ENCODE measurements at places on chromosomes 13 and 19.
A peak's percentile ranks its signal among the peaks of the same experiment; 100 is the strongest.

DNA sequence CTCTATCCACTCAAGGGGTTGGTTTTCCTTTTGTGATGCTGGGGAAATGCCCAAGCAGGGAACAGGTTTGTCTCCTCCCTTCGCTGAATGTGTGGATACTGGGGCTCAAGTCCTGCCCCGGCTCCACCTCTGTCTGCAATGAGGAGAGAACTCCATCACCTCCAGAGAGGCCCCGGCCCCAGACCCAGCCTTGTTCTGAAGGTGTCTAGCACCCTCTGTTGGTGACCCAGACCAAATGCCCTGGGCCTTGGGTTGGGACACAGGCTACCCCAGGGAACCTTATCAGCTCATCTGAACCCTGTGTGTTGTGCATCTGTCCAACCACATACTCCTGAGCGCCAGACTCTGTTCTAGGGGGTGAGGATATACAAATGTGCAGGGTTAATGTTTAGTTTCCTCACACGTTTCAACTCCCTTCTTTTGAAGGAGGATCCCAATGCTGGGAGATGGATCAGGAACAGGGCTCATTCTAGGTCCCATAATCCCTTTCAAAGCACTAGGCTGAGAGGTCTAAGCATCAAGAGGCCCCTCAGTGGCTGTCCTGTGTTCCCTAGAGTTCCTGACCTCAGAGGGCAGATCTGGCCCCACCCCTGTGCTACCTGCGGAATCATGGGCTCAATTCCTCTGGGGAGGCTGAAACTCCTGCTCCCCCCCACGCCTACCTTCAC is 112.5 kb upstream of the SLC7A1 start:
- peak; percentile 32 for DNase-seq

- no peak for DNase-seq
Measured at GRCh38 chr19:56759531-56759930, 81.0 kb downstream of the PEG3 start.

- DNase-seq, result no peak
Measured at GRCh38 chr19:27765397-27765796, 1447.6 kb downstream of the UQCRFS1 start.

DNA sequence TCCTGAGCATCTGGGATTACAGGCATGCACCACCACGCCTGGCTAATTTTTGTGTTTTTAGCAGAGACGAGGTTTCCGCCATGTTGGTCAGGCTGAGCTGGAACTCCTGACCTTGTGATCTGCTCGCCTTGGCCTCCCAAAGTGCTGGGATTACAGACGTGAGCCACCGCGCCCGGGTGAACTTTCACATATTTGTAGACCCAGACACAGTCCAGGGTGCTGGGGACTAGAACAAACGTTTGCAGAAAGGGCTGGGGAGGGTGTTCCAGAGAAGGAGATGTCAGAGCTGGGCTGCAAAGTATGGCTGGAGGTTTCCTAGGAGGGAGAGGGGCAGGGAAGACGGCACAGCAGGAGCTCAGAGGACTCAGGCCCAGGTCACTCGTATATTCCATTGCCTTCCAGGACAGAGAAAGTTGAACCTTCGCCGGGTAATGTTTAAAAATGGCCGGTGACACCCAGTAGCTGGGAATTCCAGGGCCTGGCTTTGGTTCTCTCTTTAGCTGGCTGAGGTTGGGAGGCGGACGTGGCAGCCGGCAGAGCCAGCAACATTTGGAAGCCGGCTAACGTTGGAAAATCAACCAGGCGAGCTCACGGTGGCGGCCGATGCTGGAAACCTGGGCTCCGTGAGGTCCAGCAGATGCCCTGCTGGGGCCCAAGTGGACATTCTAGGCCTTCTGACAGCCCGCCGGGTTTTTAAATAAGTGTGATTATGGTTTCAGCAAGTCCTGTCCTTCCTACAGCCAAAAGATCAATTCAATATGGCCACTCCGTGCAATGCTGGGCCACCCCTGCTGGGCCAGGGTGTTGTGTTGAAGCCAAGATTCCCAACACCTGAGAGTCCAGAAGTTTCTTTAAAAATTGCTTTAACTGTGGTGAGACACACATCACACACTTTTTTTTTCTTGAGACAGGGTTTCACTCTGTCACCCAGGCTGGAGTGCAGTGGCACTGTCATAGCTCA is 41.5 kb downstream of the NFIC start:
- no peak for DNase-seq

- no peak for DNase-seq
Measured at GRCh38 chr19:4613254-4613751, 26.0 kb upstream of the TNFAIP8L1 start.

- no peak for DNase-seq
Measured at GRCh38 chr13:33284916-33285315, 639 bp downstream of the STARD13 start.

- no peak for DNase-seq
Measured at GRCh38 chr13:106440866-106441265, 94.6 kb downstream of the EFNB2 start.

DNA sequence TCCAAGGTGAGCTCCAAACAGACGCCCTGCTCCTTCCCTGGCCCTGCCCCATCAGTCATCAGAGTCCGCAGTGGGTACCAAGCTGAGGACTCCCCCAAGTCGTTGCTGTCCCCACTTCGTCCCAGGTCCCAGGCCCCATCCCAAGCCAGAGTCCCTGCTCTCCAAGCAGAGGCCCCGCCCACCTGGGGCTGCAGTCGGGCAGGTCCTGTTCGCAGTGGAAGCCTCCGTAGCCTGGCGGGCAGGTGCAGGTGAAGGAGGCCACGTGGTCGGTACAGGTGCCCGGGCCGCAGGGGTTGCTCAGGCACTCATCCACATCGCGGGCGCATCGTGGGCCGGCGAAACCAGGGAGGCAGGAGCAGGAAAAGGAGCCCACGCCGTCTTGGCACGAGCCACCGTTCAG is 19.4 kb downstream of the NOTCH3 start:
- DNase-seq, result no peak

DNA sequence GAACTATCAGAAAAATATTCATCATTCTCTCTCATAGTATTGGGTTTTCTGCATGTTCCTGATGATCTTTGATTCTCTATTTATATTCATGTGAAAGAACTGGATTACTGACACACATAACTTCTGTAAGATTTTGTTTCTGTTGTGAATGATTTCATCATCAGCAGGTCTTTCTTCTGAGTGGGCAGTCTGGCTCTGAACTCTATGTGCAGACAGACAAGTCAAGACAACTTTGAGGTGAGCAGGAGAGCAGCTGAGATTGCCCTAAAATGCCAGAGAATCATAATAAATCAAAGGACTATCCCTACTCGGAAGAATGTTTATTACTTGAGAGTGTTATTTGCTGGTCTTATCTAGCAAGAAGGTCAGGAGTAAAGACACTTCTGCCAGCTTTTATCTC is 652.1 kb upstream of the GPC6 start:
- DNase-seq, result no peak

GRCh38 chr13:44620057-44620456 is 43.9 kb upstream of the TSC22D1 start:
- DNase-seq, result no peak

DNA sequence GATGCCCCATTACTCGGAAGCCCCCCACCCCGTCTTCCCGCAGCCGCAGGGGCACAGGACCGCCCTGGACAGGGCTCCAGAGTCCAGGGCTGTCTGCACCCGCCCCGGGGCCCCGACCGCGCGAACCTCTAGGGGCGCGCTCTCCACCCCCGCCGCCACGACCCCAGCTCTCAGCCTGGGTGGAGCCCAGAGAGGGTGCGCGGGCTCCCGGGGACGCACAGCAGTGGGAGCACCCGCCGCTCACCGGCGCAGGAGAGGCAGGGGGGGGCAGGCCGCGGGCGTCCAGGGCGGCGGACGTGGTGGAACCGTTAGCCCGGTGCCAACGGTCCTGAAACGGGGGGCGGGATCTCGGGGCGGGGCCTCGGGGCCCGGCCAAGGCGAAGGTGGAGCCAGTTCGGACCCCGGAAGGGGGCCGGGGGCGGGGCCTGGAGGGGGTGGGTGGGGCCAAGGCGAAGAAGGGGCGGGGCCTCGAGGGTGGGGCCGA is at the start of gene ATP8B3:
TSS of gene ATP8B3 (minus strand) at position 335 of the 484 bp plus-strand sequence. CDS start 540 bp downstream, outside the sequence.
- peak; percentile 73 for DNase-seq
